Fibroblast of skin of left biceps (primary cell): ENCODE measurements at places on chromosomes 11 and 22.

- DNase-seq: no peak
Measured at GRCh38 chr22:38203090-38203810, 1.5 kb downstream of the MAFF start.

GRCh38 chr22:30568137-30568805 is 6.2 kb downstream of the GAL3ST1 start:
- no peak for DNase-seq

DNA sequence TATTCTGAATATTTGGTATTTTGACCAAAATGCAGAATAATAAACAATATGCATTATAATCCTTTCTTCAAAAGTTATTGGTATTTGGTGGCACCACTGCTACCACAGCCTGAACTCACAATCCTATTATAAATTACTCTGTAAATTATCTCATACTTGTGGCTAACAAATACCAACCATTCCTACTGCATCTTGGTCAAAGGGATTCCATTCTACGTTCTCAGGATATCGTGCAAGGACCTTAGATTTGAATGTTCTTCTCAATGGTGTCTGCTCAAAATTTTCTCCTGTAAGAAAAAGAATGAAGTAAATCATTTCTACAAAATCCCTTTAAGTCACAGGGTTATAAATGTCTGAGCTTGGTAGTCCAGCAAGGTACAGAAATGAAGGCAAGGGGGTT is 58.7 kb downstream of the DENND5A start:
- DNase-seq: peak; percentile 54

- no peak for DNase-seq
Measured at GRCh38 chr11:12846786-12847615, 162.1 kb upstream of the RASSF10 start.

DNA sequence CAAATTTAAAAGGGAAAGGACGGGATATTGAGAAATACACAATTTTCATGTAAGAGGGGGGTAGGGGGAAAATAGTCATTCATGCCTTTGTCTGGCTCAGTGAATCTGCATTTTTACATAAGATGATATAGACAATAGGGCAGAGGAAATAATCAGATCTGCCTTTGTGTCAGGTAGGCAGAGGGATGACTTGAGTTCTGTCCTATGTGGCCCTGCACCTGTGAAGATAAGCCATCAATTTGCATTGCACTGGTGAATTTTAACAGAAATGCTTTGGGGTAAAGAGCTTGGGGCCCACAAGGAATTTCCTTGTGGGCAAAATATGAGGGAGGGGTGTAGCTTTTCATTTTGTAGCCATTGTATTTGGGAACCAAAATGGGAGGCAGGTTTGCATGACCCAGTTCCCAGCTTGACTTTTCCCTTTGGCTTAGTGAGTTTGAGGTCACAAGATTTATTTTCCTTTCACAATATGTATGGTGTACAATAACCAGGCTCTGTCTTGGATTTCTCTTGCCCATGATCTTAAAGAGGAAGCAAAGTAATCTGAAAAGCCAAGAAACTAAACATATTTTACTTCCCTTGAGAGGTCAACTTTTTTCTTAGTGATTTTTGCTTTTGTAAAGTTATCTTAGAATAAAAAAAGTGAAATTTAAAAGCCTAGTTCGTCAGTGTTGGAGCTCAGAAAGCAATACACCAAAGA is 77.7 kb upstream of the SORL1 start:
- no peak for DNase-seq

- no peak for DNase-seq
Measured at GRCh38 chr11:88405853-88406252, 68.3 kb upstream of the CTSC start.

- no peak for DNase-seq
Measured at GRCh38 chr11:1916132-1916985, 3.1 kb upstream of the TNNT3 start.

DNA sequence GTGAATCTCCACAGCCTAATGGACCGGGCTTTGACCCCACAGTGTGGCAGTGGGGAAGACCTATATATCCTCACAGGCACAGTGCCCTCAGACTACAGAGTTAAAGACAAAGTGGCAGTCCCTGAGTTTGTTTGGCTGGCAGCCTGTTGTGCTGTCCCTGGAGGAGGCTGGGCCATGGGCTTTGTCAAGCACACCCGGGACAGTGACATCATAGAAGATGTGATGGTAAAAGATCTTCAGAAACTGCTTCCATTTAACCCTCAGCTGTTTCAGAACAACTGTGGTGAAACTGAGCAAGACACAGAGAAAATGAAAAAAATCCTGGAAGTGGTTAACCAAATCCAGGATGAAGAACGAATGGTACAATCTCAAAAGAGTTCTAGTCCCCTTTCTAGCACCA is 39.0 kb downstream of the ENDOD1 start:
- DNase-seq: no peak
